ENCODE measurements at places on chromosomes 5 and 9. TPM values are rescaled to one million over a fixed set of nuclear protein-coding genes. Genes with fewer than 3 reads are reported as not detected.

Gene MCC
- 13.9 TPM for total RNA-seq

Gene DBH
- total RNA-seq, result not detected

Gene PAPPA
- 16.6 TPM for total RNA-seq

Gene FOXD4L6
- total RNA-seq, result not detected

Gene CKMT2
- 29.3 TPM for total RNA-seq

Gene GPR150
- 0.23 TPM for total RNA-seq

Gene ADAM19
- 31.0 TPM for total RNA-seq

Gene POU5F2
- total RNA-seq, result 5.1 TPM

Gene C5orf63
- total RNA-seq, result 6.2 TPM

Gene GPR151
- 0.10 TPM for total RNA-seq

Gene PFN3
- not detected for total RNA-seq

Gene TEX48
- not detected for total RNA-seq

Gene ZNF618
- 15.4 TPM for total RNA-seq

Gene HTR4
- total RNA-seq, result 0.90 TPM

Gene KIAA0825
- 4.3 TPM for total RNA-seq

Gene CERCAM
- total RNA-seq, result 46.0 TPM

Gene SLC25A48
- 1.1 TPM for total RNA-seq

Gene HMHB1
- not detected for total RNA-seq

Gene SLIT3
- total RNA-seq, result 108 TPM

Gene FAM78A
- 6.3 TPM for total RNA-seq

Gene WNT8A
- total RNA-seq, result not detected

Gene ACOT12
- total RNA-seq, result 0.18 TPM

Gene KIF24
- 0.78 TPM for total RNA-seq

Gene PCDHGA9
- 13.2 TPM for total RNA-seq

Gene ERAP2
- 24.2 TPM for total RNA-seq

Gene ERCC6L2
- total RNA-seq, result 54.5 TPM

Gene BNC2
- total RNA-seq, result 22.0 TPM

Gene TTC23L
- 0.72 TPM for total RNA-seq

Gene DBN1
- total RNA-seq, result 140 TPM

Gene TGFBI
- total RNA-seq, result 335 TPM

Gene IL33
- 68.2 TPM for total RNA-seq

Gene MEIKIN
- 3.4 TPM for total RNA-seq

Gene NR4A3
- total RNA-seq, result 12.8 TPM

Gene MFAP3
- total RNA-seq, result 31.9 TPM

Gene HRCT1
- 23.1 TPM for total RNA-seq

Gene PCAT7
- 0.18 TPM for total RNA-seq

Gene MELK
- total RNA-seq, result 0.39 TPM

Gene INSL4
- total RNA-seq, result not detected

Gene TPD52L3
- total RNA-seq, result not detected

Gene NR5A1
- total RNA-seq, result not detected

Gene SLC22A5
- 8.6 TPM for total RNA-seq

Gene TSLP
- total RNA-seq, result 2.5 TPM

Gene SPATA31A3
- not detected for total RNA-seq

Gene PCDHA10
- total RNA-seq, result 0.65 TPM

Gene NOL8
- 29.7 TPM for total RNA-seq

All from aorta (tissue), 5 donors.